ENCODE measurements at places on chromosomes 1 and 21.
A peak's percentile ranks its signal among the peaks of the same experiment; 100 is the strongest.

DNA sequence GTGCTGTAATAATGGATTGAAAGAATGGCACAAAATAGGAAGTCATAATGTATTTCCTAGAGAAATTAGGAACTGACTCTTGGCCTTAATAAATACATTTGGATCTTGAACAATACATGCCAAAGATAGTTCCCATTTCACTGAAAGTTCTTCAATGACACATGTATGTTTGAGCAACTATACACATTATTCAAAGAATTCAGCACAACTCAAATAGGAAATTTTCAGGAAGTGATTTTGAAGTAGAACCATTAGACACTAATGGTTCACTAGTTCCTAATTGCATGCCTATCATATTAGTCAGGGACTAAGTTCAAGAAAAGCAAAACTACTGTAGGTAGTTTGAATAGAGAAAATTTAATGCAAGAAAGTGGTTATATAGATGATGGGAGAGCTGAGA is 404.7 kb downstream of the LMO4 start:
- DNase-seq: no peak

GRCh38 chr1:22738069-22738435 is 27.4 kb downstream of the EPHB2 start:
- no peak for DNase-seq

DNA sequence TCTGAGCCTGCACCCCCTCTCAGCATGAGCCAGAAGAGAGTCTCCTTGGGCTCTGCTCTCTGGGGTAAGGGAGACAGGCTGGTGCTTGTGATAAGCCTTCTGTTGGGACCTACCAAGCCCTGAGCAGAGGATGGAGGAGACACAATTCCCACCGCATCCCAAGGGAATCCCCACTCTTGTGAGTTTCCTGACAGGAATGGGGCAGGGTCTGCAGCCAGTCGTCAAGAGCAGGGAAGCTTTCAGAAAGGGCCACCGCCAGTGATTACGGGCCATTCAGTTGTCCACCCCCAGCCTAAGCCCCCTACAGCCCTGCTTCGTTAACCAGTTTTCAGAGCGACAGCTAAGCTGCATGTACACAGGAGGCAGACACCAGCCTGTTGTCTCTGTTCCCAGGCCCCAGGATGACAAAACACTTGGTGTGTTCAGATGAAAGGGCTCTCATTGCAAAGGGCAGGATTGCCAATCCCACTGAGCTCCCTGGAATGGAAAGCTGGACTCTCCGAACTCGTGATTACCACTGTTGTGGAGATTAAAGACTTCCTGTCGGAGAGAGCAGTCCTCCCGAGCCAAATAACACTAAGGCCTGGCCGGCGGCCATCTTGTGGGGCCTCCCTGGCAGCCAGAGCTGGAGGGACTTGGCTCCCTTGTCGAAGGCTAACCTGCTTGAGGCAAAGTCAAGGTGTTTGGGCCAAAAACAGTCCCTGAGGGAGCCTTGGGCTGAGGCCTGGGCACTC is 37.4 kb upstream of the SLC30A1 start:
- DNase-seq: no peak

GRCh38 chr1:245272676-245273075 is 117.9 kb downstream of the KIF26B start:
- DNase-seq: no peak

DNA sequence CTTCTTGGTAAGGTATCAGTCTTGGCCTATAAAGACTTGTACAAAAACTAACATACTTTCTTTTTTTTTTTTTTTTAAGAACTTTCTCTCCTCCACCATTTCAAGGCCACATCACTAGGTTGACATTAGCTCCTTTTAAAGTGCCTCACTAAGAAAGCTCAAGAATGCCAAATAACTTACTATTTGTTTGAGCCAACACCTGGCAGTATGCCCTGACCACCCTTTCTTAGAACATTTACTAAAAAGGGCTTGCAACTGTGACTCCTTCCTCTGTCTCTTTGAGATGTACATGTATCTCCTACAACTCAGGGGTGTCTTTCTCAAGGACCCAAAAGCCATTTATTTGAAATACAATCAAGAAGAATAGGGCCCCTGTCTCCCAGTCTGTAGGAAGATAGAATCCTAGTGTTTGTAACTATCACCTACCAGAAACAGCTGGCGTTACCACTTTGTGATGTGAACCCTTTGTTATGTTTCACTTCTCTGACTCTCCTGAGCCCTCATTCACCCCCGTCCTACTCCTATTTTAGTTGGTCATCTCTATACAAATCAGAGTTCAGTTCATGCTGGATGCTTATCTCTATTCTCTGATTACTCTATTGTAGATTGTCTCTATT is 12.2 kb upstream of the SAMD13 start:
- DNase-seq: no peak

- DNase-seq: no peak
Observed at GRCh38 chr1:25343872-25344271, 5.7 kb downstream of the TMEM50A start.

GRCh38 chr1:206581571-206581981 is 30.7 kb downstream of the EIF2D start:
- no peak for DNase-seq

- DNase-seq: no peak
Observed at GRCh38 chr1:228794810-228795209, 59.5 kb downstream of the RHOU start.

- no peak for DNase-seq
Observed at GRCh38 chr1:165431079-165431478, 13.8 kb downstream of the RXRG start.

- no peak for DNase-seq
Observed at GRCh38 chr1:55531644-55532043, 316.5 kb upstream of the USP24 start.

- DNase-seq: no peak
Observed at GRCh38 chr1:150619576-150620509, 9.6 kb downstream of the ENSA start.

DNA sequence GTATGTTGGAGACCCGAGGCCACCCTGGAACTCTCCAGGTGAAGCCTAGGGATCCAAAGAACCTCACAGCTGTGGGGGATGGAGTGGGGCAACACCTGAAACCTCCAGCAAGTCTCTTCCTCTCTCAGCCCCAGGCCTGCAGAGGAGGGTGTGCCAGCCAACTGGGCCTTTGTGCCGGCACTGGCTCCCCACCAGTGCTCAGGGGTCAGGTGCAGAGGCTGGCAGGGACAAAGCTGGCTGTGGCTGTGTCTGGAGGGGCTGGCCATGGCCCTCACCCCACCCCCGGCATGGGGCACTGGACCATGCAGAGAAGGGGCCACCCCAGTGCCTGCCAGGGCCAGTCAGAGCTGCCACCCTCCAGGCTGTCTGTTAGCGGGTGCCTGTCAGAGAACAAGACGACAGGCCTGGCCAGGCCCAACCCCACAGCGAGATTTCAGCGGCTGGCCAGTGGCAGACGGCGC is 3.9 kb downstream of the COL18A1 start:
- DNase-seq: no peak

- DNase-seq: no peak
Observed at GRCh38 chr1:168468822-168469221, 75.0 kb downstream of the XCL2 start.

GRCh38 chr1:237794071-237794470 is 96.7 kb downstream of the ZP4 start:
- no peak for DNase-seq

DNA sequence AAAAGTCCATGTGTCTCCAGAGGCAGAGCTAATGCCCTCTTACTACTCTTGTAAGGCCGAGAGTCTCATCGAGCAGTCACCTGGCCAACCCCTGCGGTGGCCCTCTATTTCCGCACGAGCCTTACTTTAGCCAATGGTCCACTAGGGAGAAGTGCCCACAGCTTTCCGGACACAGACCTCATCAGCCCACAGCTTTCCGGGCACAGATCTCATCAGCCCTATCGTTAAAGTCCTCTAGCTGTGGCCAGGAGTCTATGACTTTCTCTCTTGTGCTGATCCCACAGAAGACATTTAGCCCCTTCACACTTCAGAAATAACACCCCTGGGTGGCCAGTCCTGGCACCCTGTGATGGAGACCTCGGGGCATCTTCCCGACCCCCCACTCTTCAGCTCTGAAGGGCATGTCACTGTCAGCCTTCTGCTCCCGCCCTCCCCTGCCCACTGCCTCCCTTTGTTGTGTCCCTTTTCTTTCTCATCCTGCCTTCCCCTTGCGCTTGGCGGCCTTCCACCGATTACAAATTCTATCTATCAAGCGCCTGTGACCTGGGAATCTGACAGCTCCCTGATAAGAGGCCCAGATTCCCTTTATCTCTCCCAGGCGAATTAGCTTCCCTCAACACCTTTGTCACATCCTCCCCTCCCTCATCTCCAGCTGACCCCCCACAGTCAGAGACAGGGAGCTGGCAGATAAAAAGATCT is 161.0 kb downstream of the PLXNA2 start:
- DNase-seq: no peak

- DNase-seq: no peak
Observed at GRCh38 chr1:31768939-31769704, 5.0 kb upstream of the ADGRB2 start.

- DNase-seq: no peak
Observed at GRCh38 chr1:101128211-101128727, 102.7 kb upstream of the DPH5 start.

DNA sequence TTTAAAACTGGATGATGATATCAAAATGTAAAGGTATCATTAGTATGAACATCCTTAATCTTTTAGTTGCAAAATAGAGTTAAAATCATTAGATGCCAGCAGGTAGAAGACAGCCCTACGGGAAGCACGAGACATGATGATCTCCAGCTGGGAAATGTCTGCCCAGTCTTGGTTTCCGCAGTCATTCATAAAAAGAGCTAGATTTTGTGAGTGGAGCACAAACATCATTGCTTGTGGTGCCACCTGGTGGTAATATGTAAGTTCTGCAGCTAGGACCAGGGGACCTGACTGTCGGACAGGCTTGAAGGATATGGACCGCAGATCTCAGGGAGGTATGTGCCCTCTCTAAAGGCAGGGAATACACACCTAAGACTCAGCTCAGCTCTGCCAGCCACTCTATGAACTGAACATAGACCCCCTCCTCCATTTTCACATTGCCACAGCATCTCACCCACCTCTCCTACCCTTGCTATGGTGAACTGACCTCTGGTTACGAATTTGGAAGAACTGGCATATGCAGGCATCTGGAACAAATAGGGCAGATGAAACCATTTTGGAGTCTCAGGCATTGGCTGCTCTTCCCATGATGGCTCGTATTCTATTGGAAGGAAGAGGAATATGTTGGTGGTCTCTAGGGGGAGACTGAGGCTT is 9.2 kb downstream of the FCMR start:
- peak; percentile 83 for DNase-seq

DNA sequence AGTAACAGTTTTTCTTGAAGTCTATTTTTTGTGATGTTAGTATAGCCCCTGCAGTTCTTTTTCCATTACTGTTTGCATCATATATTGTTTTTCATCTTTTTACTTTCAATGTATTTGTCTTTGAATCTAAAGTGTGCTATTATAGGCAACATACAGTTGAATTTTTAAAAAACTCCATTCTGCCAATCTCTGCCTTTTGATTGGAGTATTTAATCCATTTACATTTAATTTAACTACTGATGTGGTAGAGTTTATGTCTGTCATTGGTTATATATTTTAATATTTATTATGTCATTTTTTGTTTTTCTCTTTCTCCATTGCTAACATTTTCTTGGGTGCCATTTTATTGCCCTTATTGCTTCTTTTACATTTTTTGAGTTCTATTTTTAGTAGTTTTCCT is 296.3 kb downstream of the HMCN1 start:
- DNase-seq: no peak

DNA sequence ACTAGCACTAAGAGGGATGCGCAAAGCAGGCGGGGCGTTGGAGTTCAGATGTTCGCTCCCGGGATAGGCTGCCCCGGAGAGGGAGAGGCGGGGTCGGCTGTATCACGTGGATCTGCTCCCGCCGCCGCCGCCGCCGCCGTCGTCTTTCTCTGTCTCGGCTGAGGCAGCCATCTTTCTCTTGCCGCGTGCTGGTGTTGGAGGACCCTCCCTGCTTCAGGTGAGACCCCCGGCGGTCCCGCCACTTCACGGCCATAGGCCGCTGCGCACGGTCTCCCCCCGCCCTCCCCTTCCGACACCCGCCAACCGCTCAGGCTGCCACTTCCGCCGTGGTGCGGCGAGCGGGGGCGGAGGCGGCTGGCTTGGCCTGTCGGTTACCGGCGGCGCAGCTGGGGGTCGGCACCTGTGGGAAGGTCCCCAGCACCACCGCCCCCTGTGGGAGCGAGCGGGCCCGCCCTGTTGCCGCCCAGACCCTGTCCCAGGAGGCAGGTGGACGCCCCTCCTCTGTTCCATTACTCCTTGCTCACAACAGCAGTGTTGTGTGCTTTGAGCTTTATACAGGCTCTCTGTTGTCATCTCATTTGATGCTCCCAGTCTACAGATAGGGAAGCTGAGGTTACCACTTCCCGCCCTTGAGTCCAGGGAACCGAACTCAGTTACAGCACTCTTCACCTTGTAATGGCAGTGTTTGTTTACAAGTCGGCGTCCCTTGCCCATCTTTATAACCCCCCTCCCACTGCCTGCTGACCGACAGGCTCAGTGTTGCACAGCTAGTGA is at the start of gene BTF3L4:
Gene BTF3L4 (plus strand): TSS at position 133 of the 774 bp plus-strand sequence. CDS start 3,553 bp downstream, outside the sequence.
- peak; percentile 96 for DNase-seq

DNA sequence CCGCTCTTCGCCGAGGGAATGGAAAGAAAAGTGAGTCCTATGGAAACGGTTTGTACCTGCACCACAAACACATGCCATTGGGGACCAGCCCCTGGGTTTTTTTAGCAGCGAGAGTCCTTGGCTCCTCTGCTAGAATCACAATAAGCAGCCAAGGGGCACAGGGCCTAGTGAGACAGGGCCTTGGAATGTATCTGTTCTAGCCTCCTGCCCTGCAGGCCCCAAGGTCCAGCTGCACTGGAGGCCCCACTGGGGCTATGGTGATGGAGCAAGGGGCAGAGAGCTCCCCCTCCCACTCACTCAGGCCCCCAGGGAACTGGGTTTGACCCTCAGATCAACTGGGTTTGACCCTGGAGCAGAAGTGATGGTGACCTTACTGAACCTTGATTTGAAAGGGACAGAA is 14.4 kb downstream of the SHISA4 start:
- DNase-seq: no peak

GRCh38 chr1:151908228-151908691 is 1.1 kb downstream of the THEM4 start:
- DNase-seq: no peak

GRCh38 chr1:70827030-70827429 is 220.6 kb downstream of the PTGER3 start:
- DNase-seq: no peak

DNA sequence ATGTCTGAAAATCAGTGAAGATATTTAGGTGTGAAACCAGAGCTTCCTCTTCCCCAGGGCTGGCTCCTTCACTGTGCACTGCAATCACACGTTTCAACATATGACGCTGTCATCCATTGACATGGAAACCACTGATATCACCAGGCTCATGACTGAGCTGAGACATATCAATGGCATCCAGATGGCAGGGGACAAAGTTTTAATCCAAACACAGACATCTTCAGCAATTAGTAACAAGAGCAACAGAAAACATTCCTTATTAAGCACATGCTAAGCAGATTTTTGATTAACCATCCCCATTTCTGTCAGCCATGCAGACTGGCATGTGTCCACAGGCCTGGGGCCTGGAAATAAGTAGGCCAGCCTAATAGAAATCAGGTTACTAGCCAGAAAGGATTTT is 108.0 kb upstream of the ADAR start:
- DNase-seq: no peak

GRCh38 chr1:45862008-45862407 is 58.6 kb downstream of the MAST2 start:
- DNase-seq: no peak

- no peak for DNase-seq
Observed at GRCh38 chr21:21439761-21440160, 441.6 kb downstream of the NCAM2 start.
